ENCODE measurements at places on chromosomes 7 and 10.
A peak's percentile ranks its signal among the peaks of the same experiment; 100 is the strongest.

DNA sequence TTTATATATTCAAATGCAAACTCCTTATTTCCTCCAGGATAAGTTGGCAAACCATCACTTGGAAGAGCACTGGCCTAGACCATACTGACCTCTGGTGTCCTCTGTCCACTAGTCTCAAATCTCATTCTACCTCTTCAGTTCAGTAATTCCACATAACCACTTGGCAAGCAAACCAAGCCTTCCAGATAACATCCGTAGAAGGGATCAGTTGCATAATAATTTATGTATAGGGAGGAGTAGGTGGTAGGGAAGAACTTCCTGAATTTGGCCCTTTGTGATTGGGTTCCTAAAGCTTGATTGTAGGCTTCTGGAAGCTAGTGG is 55.0 kb downstream of the WAC start:
- DNase-seq, result no peak

- DNase-seq, result no peak
Measured at GRCh38 chr10:113617086-113617485, 46.8 kb downstream of the NRAP start.

DNA sequence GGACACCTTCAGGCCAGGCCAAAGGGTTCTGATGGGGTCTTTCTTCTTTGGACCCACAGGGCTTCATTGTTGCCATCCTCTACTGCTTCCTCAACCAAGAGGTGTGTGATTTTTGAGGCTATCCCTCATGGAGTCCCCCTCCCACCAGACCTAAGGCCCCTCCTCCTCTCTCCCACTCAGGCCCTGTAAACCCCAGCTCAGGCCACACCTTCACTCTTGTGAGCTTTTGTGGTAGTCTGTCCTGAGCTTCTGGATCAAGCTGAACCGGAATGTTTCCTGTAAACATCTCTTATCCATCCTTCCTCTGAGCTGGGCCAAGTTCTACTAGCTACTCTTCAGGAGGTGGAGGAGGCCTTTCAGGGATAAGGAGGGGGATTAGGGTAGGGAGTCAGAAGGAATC is 13.5 kb downstream of the GHRHR start:
- DNase-seq, result no peak

DNA sequence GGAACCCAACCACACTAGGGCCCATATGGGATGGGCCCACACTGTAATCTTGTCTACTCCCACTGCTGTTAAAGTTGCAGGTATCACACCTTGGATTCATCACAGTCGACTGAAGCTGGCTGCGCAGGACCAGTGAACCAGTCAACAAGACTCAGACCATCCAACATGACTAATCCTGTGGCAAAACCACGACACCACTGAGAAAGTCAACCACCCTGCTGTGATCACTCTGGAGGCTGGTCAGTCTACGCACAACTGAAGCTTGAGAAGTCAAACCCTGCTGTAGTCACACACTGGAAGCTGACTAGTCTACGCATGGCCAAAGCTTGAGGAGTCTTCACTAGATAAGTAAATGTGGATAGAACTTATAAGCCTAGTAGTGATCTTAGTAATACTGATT is 9.6 kb upstream of the CYREN start:
- DNase-seq, result no peak

DNA sequence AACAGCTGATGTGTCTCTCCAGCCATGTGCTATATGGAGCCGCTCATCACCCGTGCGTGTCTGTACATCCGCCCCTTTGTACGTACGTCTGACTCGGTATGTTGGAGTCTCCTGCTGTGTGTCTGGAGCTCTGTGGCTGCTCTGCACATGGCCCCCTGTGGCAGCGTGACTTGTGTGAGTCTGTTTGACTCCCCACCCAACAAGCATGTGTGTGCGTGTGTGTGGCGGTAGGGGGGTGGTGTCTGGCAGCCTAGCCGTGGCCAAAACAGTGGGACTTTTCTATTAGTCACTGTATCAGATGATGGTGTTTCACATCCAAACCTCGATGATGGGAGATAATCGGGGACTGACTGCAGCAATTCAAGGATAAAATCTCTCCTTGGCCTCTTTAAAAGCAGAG is 94.1 kb downstream of the COL13A1 start:
- DNase-seq, result peak; percentile 67

- no peak for DNase-seq
Measured at GRCh38 chr7:2321020-2321419, 6.8 kb upstream of the SNX8 start.

GRCh38 chr10:1102416-1102815 is 46.2 kb downstream of the WDR37 start:
- no peak for DNase-seq

DNA sequence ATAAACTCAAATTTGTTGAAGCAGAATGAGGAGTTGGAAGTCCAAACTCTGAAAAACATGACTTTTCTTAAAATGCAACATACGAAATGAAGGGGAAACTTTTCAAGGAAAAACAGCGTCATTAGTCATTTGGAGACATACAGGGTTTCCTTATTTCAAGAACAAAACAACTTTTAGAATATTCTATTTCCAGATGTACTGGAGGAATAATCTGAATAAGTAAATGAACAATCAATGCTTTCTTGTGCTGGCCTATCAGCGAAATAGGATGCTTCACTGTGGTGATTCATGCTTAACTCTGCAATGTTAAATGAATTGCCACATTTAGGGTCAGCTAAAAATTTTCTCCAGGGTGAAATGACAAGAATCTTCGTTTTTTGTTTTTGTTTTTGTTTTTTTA is 114.3 kb downstream of the SEMA3C start:
- no peak for DNase-seq

DNA sequence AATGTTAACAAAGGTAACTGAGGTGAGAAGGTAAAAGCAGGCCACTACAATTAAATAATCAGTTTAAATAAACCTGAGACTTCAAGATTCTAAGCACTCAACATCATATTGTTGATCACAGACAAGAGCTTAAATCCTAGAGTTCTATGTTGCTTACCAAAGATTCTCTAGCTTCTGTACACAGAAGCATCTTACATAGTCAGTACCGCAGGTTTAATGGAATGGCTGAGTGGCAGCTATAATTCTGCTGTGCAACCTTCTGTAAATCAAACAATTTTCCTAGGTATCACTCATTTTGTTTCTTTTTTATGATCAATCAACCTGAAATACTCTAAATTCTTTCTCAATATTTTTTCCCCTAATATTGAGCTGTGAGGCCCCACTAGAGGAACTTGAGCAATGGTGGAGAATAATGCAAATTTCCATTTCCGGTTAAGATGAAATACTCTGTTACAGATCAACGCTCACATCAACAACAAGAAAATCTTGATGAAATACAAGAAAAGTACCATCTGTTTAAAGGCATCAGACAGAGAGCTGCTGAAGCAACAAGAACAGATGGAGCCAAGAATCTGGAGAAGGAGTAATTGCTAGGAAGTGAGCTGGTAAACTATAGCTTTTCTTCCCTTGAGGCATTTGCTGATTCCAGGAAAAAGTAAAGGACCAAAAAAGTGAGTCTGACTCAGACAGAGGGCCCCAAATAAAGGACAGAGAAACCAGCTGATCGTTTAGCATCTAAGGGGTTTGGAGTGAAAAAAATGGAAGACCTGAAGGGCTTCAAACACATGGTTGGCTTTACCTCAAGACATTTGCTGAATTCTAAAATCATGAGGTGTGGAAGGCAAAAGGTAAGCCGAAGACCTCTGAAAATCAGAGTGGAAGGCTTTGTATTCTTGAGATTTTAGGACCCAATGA is 22.6 kb downstream of the PNPLA8 start:
- DNase-seq, result no peak

- no peak for DNase-seq
Measured at GRCh38 chr10:43024942-43025700, 51.7 kb upstream of the RET start.

DNA sequence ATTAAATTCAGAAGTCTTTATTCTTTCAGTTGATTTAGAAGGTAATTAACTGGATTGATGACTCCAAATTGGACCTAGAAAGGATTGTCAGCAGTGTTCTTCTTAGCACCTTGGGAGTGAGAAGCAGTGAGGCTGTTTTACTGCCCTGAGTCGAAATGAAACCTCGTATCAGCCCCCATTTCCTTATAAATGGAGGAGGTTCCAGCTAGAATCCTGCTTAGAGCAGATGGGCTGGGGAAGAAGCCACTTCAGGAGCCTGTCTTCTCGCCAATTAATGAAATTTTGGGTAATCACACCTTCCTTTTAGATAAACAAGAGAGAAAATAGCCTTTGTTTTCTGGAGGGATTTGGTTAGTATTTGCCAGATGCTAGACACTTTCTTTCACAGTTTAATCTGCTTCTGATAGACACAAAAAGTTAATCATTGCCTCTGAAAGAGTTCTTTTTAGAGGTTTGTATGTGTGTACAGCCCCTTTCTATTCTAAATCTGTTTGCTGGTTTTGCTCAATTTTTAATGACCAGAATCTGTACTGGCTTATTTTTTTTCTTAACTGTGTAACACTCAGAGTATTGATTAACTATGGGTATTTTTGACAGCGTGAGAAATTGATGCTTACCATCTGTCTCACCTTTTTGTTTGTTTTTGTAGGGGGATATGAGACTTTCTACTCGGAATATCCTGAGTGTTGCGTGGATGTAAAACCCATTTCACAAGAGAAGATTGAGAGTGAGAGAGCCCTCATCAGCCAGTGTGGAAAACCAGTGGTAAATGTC is 4.6 kb downstream of the DUSP5 start:
- no peak for DNase-seq

GRCh38 chr10:71472912-71473311 is 76.2 kb downstream of the CDH23 start:
- no peak for DNase-seq

DNA sequence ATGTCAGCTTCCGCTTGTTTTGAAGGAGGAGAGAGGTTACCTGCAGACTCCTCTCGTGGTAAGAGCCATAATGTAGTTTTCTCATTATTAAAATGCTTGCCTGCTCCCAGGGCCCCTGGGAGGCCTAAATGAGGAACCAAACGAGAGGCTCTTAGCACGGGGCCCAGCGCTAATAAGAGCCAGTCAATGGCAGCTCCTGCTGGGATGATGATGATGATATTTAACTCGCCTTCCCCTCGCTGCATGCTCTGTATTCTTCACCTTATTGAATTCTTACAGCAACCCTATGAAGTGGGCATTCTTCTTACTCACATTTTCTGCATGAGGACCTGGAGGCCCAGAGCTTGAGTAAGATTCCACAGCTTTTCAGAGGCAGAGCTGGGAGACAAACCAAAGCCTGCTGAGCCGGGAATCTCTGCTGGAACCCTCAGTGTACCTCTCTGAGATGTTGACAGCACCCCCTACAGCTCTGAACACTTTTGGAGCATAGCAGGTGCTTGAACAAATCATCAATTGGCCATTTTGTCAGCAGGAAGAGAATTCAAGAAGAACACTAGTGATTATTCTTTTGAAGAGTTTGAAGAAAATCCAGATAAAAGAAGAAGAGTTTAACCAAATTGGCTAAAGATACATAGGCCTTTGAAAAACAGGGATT is 93.1 kb upstream of the HABP2 start:
- DNase-seq, result no peak

DNA sequence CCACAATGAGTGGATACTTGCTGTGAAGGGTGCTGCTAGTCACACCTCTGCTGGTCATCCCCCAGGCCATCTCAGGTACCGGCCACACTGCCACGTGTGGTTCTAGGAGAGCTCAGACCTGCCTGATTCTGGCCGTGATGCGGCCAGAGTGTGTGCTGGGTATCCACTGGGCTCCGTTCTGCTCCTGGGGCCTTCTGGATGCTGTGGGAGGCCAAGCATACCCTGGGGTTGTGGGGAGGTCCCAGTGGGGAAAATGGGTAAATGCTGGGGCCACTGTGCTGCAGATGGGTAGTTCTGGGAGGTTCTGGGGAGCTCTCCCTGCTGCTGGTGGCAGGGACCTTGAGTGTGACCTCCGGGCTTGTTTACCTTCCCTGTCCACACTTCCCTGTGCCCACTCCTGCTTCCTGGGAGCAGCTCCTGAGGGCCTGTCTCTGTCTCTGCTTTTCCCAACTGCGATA is 318.4 kb downstream of the GLRX3 start:
- DNase-seq, result no peak

DNA sequence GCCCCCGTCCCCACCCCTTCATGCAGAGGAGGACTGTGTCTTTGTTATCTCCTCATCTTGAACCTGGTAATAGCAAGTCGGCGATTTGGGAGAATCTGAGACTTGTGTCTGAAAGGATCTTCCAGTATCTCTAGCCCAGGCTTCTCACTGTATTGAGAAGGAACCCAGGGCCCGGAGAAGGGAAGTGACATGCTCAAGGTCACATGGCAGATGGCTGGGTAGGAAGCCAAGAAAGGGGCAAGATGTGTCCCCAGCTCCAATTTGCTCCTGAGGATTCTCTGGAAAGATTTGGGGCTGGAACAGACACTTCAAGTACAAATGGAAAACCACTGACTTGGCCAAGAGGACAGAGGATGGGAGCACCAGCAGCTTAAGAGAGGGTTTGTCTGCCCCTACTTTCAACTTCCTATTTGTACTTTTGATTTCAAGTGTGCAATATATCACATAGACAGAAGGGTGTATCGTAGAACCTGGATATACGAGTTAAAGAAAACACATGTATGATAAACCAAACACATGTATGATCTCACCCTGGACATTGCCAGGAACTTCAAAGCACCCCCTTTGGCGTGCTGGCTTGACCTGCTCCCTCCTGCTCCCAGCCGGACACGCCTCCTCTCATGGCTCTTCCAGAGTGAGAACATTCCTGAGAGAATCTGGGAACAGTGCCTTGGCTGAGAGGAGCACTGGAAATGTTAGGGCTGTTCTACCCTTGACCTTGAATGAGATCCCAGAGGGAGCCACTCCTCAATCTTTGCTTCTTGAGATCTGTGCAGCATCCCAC is 79.7 kb downstream of the CDH23 start:
- DNase-seq, result no peak

DNA sequence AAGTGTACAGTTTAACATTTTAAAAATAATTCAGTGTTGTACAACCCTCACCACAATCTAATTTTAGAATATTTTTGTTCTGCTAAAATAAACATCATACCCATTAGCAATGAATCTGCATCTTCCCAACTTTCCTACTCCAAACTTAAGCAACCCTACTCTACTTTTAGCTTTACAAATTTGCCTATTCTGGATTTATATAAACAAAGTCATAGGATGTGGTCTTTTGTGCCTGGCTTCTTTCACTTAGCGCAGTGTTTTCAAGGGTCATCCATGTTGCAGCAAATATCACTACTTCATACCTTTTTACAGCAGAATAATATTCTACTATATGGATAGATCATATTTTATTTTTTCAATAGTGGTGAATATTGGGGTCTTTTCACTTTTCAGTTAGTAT is 18.9 kb downstream of the CALML3 start:
- no peak for DNase-seq

- DNase-seq, result no peak
Measured at GRCh38 chr7:131341690-131342089, 14.0 kb downstream of the MKLN1 start.

DNA sequence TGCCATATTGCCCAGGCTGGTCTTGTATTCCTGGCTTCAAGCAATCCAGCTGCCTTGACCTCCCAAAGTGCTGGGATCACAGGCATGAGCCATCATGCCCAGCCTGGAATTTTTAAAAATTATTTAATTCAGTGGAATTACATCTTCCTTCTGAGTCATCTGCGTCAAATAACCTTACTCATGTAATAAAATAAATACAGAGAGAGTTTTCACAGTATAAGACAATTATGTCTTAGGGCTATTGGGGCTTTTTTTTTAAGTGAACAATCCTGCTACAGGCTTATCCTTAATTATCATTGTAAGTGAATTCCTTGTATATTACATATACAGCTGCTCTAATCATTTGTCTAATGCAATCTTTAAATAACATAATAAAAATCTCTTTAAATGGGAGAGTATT is 108.3 kb downstream of the MAPK8 start:
- no peak for DNase-seq

- DNase-seq, result no peak
Measured at GRCh38 chr7:16067711-16068110, 353.6 kb downstream of the CRPPA start.
